ENCODE measurements at places on chromosomes 3 and 15. TPM values are rescaled to one million over a fixed set of nuclear protein-coding genes. Genes with fewer than 3 reads are reported as not detected.

The GUCA1C gene
- not detected for total RNA-seq

The SERPINI2 gene
- 2.7 TPM for total RNA-seq

The ASB14 gene
- not detected for total RNA-seq

The TMC3 gene
- not detected for total RNA-seq

The PLA2G4E gene
- total RNA-seq, result not detected

GRCh38 chr3:14915636-14916222, 31.7 kb upstream of the NR2C2 start:
- no peak for DNase-seq

GRCh38 chr15:41908736-41909461, 15.0 kb upstream of the SPTBN5 start:
- DNase-seq, result no peak

- DNase-seq, result no peak
These were observed 496.6 kb upstream of the PROK2 start for GRCh38 chr3:72281551-72281950.

GRCh38 chr3:44104668-44105321, 136.9 kb upstream of the TOPAZ1 start:
- no peak for DNase-seq

GRCh38 chr3:49607105-49607591, 52.9 kb downstream of the BSN start:
- no peak for DNase-seq

- DNase-seq, result no peak
These were observed 103.3 kb downstream of the IL1RAP start for GRCh38 chr3:190617185-190617584.

- no peak for DNase-seq
These were observed 171.8 kb upstream of the ROPN1 start for GRCh38 chr3:124163689-124164088.

DNA sequence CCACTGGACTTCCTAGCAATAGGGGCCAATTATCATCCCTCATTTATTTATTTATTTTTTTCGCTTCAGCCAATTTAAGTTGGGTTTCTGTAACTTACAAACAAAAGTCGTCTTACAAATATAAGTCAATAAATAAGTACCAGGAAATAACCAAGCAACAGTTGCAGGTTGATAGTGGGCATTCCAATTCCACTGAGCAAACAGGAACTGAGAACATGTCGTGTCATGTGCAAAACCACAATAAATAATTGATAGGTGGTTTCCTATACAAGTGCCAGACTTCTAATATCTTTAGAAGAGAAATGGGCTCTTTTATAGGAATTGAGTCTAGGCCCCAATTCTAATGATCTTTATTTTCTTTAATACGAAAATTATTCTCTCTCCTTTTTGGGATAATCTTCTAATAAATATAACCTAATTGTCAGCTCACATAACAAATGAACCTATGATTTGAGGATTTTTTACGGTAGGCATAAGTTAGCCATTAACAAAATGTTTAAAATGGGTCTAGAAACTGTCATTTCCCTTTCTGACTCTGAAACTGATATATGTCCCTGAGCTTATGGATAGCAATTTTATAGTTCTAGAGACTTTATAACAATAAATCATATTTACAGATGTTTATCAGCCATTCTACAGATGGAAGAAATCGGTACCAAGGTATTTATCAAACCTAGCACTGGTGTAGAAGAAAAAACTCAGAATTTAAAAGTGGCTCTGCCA, 571.8 kb downstream of the FOXP1 start:
- DNase-seq, result no peak

GRCh38 chr15:63231706-63232105, 42.3 kb downstream of the RAB8B start:
- no peak for DNase-seq

DNA sequence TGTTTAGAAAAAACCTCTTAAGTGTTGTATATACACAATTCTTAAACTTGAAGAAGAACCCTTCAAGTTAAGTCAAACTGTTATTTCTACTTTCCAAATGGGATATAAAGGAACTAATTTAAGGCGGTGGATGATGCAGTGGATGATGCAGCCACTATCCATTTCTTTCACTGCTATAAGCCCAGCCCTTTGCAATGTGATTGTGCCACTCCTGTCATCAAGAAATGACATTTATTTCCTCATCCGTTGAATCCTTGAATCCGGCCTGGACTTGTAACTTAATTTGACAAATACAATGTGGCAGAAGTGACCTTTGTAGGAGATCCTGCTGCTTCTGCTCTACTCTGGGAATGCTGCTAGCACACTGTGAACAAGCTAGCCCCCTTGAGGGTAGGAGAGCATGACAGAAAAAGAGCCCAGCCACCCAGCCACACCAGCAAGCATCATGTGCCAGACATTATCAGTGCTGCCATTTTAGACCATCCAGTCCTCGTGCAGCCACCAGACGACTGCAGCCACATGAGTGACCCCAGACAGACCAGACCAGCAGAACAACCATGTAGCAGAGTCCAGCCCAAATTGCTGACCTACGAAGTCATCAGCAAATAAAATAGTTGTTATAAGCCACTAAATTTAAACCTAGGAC, 47.4 kb downstream of the UACA start:
- no peak for DNase-seq

DNA sequence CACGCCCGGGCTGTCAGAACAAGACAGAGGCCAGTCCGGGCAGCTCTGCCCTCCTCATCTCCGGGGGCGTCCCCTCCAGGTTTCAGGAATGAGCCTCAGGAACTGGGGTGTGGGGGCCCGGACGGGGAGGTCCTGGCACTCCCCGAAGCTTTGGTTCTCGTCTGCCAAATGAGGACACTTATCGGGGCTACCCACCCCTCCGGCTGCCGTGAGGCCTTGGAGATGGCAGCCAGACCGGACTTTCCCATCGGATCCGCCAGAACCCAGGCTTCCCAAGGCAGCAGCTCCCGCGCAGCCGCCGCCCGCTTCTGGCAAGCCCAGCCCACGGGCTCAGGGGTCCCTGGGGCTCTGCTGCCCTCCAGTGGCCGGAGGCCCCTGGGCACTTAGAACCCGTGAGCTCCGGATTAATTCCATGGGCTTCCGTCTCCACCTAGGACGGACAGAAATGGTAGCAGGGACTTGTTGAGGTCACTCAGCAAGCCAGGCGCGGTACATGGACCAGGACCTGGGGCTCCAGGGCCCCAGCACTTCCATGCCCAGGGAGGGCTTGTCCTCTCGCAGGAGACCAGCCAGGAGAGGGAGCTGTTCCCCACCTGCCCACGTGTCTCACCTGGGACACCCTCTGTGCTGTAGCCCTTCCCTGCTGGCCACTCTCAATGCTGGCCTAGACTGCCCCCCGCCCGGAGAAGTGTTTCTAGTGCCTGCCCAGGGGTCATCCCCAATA, 89.4 kb downstream of the LINGO1 start:
- DNase-seq, result peak; percentile 50

DNA sequence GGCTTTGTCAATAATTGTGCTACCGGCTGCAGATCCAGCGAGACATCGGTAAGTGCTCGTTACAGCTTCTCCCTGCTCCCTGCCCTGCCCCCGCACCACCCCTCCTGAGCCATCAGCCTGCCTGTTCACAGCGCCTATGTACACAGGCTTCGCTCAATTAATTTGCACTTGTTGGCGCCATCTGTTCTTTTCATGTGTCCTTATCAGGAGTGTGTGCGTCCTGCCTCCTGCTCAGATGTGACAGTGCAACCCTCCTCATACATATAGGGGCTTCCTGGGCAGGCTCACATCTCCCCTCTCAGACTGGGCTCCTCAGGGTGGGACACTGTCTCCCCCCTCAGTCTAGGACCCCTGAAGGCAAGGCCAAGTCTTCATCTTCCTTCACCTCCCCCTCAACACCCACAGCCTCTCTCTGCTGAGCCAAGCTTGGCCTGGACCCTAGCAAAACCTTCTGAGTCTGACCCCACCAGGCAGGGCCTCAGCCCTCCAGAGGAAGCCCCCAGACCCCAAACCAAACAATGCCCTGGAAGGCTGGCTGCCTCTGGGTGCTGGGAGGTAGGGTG, 54.9 kb downstream of the CYP11A1 start:
- DNase-seq, result no peak

DNA sequence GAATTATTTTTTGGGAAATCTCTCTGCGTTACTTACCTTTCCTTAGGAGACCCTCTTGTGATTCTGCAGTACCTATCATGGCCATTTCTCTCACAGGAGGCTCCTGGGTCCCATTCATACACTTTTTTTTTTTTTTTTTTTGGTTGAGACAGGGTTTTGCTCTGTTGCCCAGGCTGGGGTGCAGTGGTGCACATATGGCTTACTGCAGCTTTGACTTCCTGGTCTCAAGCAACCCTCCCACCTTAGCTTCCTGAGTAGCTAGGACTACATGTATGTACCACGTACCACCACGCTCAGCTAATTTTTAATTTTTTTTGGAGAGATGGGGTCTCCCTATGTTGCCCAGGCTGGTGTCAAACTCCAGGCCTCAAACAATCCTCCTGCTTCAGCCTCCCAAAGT, 36.1 kb downstream of the TRAK1 start:
- DNase-seq, result no peak

Data from omental fat pad (tissue), 4 donors.